Diencephalon (tissue), 1 donor: ENCODE measurements at places on chromosomes 4 and X. TPM values are rescaled to one million over a fixed set of nuclear protein-coding genes. Genes with fewer than 3 reads are reported as not detected.

LUZP4 gene
- not detected for total RNA-seq

EIF4E gene
- total RNA-seq, result 215 TPM

AMMECR1 gene
- total RNA-seq, result 4.8 TPM

MAML3 gene
- total RNA-seq, result 7.4 TPM

FREM3 gene
- total RNA-seq, result 3.2 TPM

CCDC110 gene
- total RNA-seq, result 5.5 TPM
